ENCODE measurements at places on chromosomes 1 and 21. TPM values are rescaled to one million over a fixed set of nuclear protein-coding genes. Genes with fewer than 3 reads are reported as not detected.

CRYBG2 gene
- 0.45 TPM for total RNA-seq

RPAP2 gene
- 25.6 TPM for total RNA-seq

RIPPLY3 gene
- not detected for total RNA-seq

TACSTD2 gene
- 0.11 TPM for total RNA-seq

DNA sequence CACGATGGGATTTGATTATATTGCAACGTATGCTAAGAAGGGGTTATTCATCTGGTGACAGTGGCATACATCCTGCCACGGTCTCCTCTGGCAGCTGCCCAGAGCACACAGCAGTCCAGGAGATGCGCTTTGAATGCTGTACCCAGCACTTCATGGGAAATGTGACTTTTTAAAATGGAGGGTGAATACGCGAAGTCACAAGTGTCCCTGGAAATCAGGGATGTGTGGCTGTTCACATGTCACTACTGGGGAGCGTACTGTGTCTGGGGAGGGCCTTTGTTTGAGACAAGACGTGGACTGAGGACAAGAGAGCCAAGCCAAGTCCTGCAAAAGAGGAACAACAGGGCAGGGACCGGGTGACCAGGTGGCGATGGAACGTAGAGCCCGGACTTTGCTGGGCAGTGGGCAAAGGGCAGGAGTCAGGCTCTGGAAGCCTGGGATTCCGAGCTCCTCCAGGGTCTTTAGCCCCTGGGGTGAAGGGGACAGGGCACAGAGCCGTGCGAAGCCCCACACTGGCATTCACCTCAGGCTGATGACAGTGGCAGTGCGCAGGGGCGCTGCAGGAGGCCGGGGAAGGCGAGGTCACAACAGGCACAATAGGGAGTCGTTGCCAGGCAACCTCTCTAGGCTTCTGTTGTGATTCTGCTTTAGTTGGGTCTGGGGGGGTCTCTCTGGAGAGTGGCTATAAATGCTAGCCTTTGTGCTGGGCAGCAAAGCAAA, 11.4 kb upstream of the ZBTB21 start:
- DNase-seq = no peak

GRCh38 chr1:165392634-165393571, 36.4 kb upstream of the LMX1A start:
- peak; percentile 86 for DNase-seq

- no peak for DNase-seq
Measured at GRCh38 chr1:15627343-15627988, 10.2 kb downstream of the DDI2 start.

DNA sequence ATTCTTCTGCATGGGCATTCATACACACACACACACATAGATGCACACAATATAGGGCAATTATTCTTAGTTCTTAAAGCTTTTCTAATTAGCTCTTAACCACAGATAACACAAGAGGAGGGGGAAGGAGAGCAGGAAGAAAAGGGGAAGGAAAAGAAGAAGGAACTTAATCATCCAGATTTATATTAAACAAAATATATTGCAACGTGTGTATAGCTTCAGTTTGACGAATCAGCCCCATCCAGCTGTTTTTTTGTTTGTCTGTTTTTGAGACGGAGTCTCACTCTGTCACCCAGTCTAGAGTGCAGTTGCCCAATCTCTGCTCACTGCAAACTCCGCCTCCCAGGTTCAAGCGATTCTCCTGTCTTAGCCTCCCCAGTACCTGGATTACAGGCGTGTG, 21.7 kb upstream of the ANKRD13C start:
- DNase-seq = no peak

GRCh38 chr1:43229826-43230780, 39.7 kb upstream of the TMEM125 start:
- DNase-seq = no peak

GRCh38 chr1:58805716-58806571, 22.1 kb upstream of the JUN start:
- DNase-seq = no peak

Data from activated T-cell treated with anti-CD3 and anti-CD28 coated beads, Interleukin-2, amount 50 U/mL, for 4 hours (primary cell).